SIG-M5 (cell line): ENCODE measurements at places on chromosomes 13 and 19.
A peak's percentile ranks its signal among the peaks of the same experiment; 100 is the strongest.

- DNase-seq, result no peak
These were observed 165.3 kb downstream of the LMO7 start for GRCh38 chr13:75801388-75801945.

DNA sequence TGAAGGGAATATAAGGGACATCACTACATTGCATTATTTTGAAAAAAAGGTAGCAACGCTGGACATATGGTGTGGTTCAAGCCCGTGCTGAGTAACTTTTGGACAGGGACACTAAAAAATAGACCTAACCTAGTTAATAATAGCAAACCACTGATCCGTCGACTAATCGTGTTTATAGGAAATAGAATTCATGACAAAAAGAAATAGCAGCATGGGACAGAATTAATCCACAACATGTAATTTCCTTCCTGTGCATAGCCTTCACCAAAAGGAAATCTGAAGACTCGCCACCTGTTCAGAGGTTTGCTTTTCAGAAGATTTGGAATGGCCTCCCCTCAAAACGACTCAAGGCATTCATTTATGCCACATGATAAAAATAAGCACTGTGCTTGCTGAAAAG, 128.7 kb downstream of the FGF14 start:
- DNase-seq, result no peak

DNA sequence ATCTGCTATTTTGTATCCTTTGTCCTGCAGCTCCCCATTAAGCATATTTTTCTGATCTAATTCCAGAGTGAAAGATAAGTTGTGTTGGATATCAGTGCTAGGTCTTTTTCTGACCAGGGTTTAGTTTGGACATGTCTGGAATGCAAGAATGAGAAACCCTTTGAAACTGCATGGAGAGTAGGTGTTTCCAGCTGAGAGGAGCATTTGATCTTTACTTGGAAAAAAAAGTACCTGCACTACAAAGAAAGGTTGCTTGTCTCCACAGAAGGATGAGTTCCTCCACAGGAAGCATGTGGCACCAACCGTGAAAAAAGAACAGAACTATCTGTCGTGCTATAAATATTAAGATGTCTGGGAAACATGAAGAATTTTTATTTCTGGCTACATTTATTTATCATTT, 36.6 kb upstream of the MED4 start:
- DNase-seq, result no peak

DNA sequence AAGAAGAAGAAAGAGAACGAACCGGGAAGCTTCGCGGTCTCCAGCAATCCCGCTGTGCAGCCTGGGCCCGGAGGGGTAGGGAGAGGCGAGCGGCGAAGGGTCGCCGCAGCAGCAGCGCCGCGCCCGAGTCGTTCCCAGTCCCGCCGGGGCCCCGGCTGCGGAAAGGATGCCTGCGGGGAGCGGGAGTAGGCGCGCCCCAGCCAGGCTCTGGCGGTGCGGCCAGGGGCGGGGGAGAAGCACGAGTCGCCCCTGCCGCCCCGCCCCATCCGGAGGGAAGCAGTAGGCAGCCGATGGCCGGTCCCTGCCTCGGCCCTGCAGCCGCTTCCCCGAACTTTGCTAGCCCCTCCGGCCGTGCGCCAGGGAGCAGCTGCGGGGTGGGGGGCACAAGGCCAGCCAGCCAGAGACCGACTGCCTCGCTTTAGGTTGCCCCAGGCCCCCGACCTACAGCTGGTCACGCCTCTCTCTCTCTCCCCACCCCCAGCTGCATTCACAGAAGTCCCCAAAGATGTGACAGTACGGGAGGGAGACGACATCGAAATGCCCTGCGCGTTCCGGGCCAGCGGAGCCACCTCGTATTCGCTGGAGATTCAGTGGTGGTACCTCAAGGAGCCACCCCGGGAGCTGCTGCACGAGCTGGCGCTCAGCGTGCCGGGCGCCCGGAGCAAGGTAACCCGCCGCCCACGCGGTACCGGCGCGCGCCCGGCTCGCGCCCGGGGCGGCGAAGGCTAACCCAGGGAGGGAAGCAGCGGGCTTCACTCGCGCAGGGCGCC, 1.1 kb downstream of the VSTM2B start:
- no peak for DNase-seq

GRCh38 chr19:42246922-42247639, 4.7 kb upstream of the GSK3A start:
- DNase-seq, result no peak

- no peak for DNase-seq
These were observed 335.5 kb downstream of the FOXO1 start for GRCh38 chr13:40330950-40331349.

DNA sequence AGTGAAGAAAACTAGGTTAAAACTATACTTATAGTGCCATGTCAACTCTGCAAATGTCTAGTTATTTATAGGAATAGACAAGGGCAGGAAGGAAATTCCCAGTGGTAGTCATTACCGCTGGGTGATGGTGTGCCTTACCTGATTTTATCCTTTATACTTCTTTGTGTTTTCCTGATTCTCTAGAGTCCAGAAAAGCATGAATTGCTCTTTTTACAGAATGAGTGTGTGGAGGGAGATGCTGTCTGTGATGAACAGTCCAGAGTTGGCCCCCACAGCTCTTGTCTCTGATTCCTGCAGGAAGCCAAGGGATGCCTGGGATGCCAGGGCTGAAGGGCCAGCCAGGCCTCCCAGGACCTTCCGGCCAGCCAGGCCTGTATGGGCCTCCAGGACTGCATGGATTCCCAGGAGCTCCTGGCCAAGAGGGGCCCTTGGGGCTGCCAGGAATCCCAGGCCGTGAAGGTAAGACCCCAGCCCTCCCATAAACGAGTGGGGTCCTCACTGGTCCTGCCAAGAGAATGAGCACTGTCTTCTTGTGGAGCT, 83.7 kb downstream of the RAB20 start:
- no peak for DNase-seq

- no peak for DNase-seq
These were observed 748 bp downstream of the RAB4B start for GRCh38 chr19:40778706-40779284.

DNA sequence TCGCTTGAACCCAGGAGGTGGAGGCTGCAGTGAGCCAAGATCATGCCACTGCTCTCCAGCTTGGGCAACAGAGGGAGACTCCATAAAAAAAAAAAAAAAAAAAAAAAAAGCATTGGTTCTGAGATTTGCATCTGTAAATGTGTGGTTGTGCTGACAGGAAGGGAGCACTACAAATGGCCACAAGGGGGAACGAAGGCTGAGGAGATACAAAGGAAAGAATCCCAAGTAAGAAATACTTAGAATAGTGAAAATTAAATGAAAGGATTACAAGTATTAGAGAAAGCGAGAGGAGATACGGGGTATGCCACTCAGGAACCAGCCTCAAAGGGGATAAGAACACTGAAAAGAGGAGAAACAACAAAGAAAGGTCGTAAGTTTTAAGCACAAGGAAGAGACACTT, 284.9 kb downstream of the KLF12 start:
- no peak for DNase-seq

DNA sequence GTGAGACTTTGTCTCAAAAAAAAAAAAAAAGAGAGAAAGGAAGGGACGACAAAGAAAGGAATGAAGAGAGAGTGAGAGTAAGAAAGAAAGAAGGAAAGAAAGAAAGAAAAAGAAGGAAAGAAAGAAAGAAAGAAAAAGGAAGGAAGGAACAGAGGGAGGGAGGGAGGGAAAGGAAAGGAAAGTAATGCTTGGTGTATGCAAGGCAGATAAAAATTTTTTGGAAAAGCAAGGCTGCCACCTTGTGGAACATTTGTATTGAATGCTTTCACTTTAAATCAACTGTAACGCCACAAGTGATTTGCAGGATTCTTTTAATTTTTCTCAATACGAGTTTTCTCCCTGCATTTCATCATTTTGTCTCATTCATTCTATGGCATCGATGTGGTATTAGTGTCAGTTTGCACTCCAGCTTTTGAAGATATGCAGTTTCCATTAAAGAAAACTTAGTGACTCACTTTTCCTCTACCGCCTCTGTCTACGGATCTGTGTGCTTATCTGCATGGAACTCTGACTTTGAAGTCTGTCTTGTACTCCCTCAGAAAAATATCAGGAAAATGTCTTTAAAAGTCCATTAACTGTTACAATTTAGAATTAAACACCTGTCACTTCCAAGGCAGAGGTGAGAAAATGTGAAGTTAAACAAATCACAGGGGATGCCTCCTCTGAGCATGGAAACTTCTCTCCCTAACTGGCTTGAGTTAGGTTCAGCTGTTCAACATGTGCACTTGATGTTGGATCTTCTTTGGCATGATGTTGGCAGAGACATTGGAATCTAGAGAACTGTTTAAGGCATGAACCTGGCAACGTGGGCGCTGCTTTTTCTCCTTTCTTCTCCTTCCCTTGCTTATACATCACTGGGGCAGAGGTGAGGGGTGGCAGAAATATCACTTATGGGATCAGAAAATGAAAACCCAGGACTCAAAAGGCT, 20.0 kb upstream of the ZDHHC20 start:
- DNase-seq, result no peak

- DNase-seq, result no peak
These were observed 10.2 kb downstream of the DPP9 start for GRCh38 chr19:4713384-4713951.

GRCh38 chr19:48540110-48540509, 11.9 kb upstream of the SULT2B1 start:
- no peak for DNase-seq

DNA sequence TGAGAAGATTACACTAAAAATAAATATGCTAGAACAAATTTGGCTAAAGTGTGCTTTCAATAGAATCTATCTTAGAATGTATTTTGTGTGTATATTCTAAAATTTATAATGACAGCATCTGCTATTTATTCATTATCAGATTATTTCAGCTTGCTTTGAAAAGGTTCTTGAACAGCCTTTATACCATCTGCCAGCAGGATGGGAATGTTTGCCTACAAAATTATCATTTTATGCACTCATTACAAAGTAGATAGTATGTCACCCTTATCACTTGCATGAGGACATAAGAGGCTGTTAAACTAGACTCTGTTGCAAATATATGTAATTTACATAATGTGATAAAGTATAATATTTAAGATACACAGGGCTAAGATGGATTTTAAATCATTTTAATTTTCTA, 1286.9 kb upstream of the PCDH20 start:
- no peak for DNase-seq

DNA sequence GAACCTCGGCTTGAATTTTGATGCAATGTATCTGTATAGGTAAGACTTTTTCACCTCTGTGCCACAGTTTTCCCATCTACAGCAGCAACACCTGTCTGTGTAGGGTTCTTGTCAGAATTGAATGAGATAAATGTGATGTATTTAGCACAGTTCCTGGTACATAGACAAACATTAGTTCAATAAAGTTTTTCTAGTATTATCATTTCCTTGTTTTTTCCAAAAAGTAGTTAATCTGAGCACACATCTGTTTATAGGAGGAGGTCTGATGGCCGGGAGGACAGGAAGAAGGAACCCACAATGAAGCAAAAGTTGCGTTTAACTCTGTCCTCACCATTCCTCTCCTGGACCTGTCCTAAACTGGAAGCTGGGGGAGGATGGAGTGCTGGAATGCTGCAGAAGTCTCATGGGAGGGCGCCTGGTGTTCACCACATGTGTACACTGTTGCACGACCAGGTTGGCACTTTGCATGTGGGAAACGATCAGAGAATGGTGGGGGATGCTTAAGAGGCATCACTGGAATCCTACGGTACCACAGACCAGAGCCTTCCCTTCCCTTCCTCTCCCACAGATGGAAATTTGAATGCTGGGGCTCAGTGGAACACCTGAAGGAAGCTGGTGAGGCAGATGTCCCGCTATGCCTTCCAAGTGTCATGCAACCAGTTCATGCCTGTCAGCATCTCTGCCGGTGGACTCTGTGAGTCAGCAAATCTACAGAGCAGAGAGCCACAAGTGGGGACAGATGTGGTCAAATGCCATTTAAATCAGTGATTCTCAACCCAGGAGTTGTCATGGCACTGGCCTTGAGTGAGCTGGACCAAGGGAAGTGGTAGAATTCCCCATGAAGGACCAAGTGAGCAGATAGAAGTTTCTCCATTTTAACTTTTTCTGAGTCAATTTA, 315.6 kb downstream of the DLEU7 start:
- DNase-seq, result no peak

- no peak for DNase-seq
These were observed 50.0 kb upstream of the FARP1 start for GRCh38 chr13:98092888-98093287.

DNA sequence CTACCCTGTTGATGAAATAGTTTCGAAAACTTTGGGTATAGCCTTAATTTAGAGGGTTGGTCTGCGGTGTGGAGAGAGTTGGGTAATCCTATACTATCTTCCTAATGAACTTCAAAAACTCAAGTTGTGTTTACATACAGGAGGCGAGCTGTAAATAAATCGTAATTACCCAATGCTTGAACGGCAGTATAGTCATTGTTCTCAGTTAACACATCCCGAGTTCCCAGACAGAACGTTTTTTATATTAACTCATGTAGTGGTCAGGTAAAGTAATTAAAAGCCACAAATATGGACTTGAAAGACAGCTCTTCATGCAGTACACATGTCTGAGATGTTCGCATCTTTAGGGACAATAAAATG, 1.5 kb downstream of the PDS5B start:
- DNase-seq, result peak; percentile 29

DNA sequence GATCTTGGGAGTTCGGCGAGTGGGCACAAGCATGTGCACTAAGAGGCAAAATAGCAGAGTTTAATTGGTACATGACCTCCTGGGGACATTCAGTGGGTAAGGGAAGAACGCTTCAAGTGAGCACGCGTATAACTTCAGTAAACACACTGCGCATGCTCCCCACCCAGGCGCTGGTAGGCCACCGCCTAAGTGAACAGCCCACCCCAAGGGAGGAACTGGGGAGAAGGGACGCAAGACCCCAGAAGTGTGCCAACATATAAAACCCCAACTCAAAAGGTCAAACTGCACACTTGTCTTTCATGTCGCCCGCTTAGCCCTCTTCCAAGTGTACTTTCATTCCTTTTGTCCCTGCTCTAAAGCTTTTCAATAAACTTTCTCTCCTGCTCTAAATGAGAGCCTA, 10.5 kb upstream of the NTN5 start:
- DNase-seq, result no peak

DNA sequence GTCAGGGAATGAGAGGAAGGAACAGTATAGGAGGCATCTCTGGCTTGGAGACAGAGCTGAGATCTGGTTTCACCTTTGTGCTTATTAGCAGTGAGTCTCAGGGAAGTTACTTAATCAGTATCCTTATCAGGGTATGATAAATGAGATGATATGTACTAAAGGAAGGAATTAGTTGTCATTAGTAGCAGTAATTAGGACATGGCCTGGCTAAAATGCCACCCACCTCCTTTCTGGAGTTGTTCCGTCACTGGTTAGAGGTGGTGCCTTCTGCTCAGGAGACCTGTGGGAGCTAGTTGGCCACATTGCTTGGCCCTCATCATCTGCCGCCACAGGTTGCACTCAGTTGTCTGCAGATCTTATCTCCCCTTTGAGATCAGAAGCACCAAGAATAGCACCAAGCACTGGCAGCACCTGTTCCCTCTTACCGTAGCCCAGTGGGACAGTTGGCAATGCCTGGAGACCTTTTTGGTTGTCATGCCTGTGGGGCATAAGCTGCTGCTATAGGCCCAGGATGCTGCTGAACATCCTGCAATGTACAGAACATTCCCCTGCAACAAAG, 4.7 kb downstream of the GPATCH1 start:
- DNase-seq, result no peak

GRCh38 chr13:57823704-57824103, 192.2 kb downstream of the PCDH17 start:
- no peak for DNase-seq

- no peak for DNase-seq
These were observed 1.2 kb upstream of the PLPP2 start for GRCh38 chr19:292281-292884.

- DNase-seq, result no peak
These were observed at the start of gene NANOS2 for GRCh38 chr19:45913874-45914830. Gene NANOS2 (minus strand): TSS chr19:45914778. CDS start chr19:45914693, 85 bp downstream.

- DNase-seq, result no peak
These were observed 56.8 kb upstream of the F7 start for GRCh38 chr13:113048766-113049165.

GRCh38 chr19:8204961-8205360, 4.2 kb upstream of the CERS4 start:
- no peak for DNase-seq
